ENCODE measurements at places on chromosomes 3 and 15.

GRCh38 chr3:178325330-178325729 is 210.9 kb upstream of the KCNMB2 start:
- no peak for DNase-seq

GRCh38 chr3:66490984-66491383 is 9.8 kb downstream of the LRIG1 start:
- DNase-seq, result no peak

GRCh38 chr15:63870487-63871209 is 36.9 kb upstream of the HERC1 start:
- DNase-seq, result no peak

DNA sequence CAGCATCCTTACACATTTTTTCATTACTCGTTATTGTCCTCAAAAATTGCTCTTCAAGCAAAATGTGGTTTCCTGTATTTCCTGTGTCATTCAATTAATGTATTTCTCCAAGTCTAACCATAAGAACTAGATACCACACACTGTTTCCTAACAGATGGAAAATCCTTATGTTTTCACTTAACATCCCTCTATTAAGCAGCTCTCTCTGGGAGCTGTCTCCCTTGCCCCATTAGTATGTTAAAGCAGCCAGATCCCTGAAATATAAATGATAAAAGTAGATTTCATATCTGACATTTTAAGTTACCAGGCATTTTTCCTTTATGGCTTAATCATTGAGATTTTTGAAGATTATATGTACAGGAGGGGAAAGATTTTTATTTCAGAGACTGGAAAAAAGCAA is 15.9 kb downstream of the PFN2 start:
- no peak for DNase-seq

DNA sequence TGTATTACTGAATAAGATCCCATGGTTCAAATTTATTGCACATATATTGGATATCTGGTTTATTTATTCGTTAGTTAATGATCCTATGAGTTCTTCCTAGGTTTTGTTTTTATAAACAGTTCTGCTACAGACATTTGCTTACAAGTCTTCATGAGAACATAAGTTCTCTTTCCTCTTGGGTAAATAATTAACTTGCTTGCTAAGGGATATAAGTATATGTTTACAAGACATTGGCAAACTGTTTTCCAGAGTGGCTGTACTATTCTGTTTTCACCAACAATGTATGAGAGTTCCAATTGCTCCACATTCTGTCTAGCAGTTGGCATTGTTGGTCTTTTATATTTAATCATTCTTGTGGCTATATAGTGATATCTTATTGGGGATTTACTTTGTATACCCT is 341.8 kb upstream of the GBE1 start:
- DNase-seq, result no peak
